ENCODE measurements at places on chromosomes 5 and 9. TPM values are rescaled to one million over a fixed set of nuclear protein-coding genes. Genes with fewer than 3 reads are reported as not detected.

The TIMD4 gene
- not detected for total RNA-seq

The PAEP gene
- total RNA-seq = not detected

The TICAM2 gene
- 0.56 TPM for total RNA-seq

The PTPN3 gene
- 15.9 TPM for total RNA-seq

The LCP2 gene
- total RNA-seq = not detected

The PCDHB2 gene
- total RNA-seq = not detected

The DMRT3 gene
- total RNA-seq = not detected

The AP3B1 gene
- total RNA-seq = 39.4 TPM

The STPG3 gene
- total RNA-seq = not detected

The ADAMTS6 gene
- 2.2 TPM for total RNA-seq

The ENHO gene
- total RNA-seq = not detected

The DDX4 gene
- not detected for total RNA-seq

The PCDHB10 gene
- total RNA-seq = 0.21 TPM

The CFAP90 gene
- not detected for total RNA-seq

The OLFM1 gene
- not detected for total RNA-seq

The PALM2AKAP2 gene
- total RNA-seq = 0.07 TPM

The TRIM7 gene
- total RNA-seq = 84.9 TPM

The DIMT1 gene
- 29.1 TPM for total RNA-seq

The CERCAM gene
- total RNA-seq = 57.5 TPM

The OR1J1 gene
- total RNA-seq = not detected

The EFCAB9 gene
- total RNA-seq = not detected

The TRIM36 gene
- 0.42 TPM for total RNA-seq

The MARCHF3 gene
- total RNA-seq = 0.84 TPM
